ENCODE measurements at places on chromosomes 7 and 10. TPM values are rescaled to one million over a fixed set of nuclear protein-coding genes. Genes with fewer than 3 reads are reported as not detected.

DNA sequence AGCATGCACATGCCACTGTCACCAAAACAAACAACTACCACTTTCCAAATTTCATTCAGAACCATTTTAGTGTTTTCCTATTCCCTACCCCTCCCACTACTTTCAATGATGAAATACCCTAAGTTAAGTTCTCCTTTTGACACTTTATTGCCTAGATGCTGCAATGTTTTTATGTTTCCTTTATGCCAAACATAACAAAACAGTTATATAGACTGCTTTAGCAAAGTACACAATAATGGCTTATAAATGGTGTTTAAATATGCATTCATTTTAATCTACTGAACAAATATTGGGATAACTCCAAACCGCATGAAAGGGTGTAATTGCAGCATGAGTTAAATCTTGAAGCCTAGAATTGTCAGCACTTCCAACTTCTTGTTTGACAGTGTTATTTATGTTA is 69.2 kb downstream of the PHYHIPL start:
- H3K4me3 ChIP-seq = no peak overlapping the region
- no peak for DNase-seq
- H3K27me3 ChIP-seq = no peaks in the 10 kb centered on the region
- H3K36me3 ChIP-seq = peaks cover 10% of the 10 kb centered on the region
- no peaks in the 10 kb centered on the region for H3K4me1 ChIP-seq

DNA sequence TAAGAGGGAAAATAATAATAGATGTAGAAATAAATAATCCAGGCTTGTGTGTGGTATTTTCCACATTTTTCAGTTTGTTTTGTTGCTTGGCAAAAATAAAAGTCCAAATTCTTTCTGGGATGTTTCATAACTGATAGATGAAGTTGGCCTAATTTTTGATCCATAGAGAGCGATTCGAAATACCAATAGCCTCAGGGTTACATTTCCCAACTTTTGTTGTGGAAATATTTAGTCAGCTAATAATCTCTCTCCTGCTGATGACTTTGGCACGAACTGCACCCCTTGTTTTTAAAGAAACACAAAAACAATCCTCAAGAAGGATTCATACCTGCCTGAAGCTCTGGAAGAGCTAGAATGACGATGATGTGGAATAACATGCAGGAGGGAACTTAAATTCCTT is 483.2 kb downstream of the ADRA2A start:
- no peak overlapping the region for H3K27ac ChIP-seq
- H3K4me3 ChIP-seq = no peak overlapping the region
- H3K27me3 ChIP-seq = no peaks in the 10 kb centered on the region
- DNase-seq = no peak

GRCh38 chr7:28297801-28298459 is 114.4 kb upstream of the CREB5 start:
- H3K27ac ChIP-seq = no peak overlapping the region
- no peaks in the 10 kb centered on the region for H3K4me1 ChIP-seq
- no peak for DNase-seq

The HOXA3 gene
- total RNA-seq = 8.8 TPM

The TMEM178B gene
- 24.6 TPM for total RNA-seq

Data from spinal cord (tissue), 10 donors.